HT1080 (cell line): ENCODE measurements at places on chromosomes 5 and 9.

DNA sequence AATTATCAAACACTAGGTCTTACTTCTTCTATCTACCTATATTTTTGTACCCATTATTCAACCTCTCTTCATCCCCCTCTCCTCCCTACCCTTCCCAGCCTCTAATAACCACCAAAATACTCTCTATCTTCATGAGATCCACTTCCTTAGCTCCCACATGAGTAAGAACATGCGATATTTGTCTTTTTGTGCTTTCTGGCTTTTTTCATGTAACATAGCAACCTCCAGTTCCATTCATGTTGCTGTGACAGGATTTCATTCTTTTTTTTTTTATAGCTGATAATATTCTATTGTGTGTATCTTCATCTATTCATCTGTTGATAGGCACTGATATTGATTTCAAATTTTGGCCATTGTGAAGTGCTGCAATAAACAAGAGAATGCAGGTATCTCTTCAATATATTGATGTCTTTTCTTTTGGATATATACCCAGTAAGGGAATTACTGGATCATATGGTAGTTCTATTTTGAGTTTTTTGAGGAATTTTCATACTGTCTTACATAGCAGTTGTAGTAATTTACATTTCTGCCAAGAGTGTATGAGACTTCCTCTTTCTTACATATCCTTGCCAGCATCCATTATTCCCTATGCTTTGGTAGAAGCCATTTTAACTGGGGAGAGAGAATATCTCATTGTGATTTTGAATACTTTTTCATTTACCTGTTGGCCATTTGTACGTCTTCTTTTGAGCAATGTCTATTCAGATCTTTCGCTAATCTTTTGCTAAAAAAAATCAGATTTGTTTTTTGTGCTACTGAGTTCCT is 156.8 kb downstream of the DCP2 start:
- DNase-seq, result no peak

DNA sequence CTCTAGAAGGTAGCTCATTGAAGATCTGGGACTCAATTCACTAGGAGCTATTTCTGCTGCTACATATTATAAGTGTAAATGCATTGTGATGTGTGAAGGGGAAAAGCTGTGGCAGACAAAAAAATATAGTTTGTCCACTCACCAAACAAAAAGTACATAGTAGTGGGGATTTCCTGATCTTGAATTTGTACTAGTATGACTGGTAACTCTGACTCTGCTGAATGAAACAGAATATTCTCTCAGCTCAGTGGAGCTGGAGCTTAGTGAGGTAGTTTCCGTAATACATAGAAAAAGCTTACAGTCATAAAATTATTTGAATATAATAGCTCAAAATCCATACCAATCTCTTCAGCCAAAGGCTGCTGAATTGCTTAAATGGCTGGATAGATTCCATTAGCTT is 455.6 kb upstream of the CD180 start:
- no peak for DNase-seq

DNA sequence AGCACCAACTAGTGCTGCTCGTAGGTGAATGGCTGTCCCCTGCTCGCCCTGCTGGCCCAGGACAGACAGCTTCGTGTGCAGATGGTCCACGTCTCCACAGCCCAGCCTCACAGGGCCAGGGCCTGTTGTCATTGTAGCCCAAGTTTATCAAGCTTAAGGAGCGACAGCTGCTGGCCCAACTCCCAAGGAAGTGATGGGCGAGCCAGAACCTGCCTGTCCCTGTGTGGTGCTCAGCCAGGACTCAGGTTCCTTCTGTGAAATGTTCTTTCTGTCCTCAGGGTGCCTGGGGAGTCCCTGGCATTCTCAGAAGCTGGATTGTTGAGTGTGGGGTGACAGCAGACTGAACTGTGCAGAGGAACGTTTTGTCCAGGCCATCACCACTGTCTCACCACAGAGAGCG is 16.4 kb downstream of the TRIP13 start:
- DNase-seq, result no peak

DNA sequence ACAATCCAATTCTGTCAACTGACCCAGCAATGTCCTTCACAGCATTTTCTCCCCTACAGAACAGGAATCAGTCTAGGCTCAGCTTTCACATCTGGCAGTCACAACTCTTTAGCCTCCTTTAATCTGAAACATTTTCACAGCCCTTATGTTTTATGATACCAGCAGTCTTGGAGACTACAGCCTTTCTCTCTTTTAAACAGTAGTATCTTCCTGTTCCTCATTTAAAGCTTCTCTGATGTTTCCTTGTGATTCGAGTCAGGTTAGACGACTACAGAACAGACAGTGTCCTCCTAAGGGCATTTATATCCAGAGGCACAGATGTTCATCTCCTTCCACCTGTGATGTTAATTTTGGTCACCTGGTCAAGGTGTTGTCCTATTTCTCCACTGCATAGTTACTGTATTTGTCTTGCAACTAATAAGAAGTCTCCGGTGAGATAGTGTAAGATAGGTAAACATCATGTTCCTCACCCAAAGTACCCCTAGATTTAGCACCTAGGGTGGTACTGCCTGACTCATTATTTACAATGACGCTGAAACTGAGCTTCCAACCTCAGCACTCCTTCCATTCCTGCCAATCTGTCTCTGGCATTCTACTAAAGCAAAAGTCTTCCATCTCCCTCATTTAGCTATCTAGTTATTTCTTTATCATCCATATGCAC is 20.7 kb downstream of the TTC39B start:
- no peak for DNase-seq

DNA sequence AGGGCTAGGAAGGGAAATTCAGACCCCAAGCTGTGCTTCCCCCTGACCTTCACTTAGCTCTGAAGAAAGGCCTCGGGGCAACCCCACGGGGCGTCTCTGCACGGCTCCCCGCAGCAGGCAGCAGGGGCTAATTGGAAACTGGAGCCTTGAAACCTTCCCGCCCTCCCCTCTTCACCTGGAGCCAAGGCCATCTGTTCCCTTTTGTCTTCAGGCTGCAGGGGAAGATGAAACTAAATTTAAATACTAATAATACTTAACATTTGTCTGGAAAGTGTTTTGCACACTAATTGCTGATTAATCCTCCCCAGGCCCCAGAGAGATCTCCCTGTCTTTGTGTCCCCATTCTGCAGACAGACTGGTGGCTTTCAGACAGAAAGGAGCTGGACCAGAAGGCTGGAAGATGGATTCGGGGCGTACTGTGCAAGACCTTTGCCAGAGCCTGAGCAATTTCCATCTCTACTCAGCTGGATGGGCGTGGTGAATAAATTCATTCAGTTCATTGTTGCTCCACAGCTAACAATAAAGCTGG is 34.1 kb upstream of the CPLX2 start:
- no peak for DNase-seq

DNA sequence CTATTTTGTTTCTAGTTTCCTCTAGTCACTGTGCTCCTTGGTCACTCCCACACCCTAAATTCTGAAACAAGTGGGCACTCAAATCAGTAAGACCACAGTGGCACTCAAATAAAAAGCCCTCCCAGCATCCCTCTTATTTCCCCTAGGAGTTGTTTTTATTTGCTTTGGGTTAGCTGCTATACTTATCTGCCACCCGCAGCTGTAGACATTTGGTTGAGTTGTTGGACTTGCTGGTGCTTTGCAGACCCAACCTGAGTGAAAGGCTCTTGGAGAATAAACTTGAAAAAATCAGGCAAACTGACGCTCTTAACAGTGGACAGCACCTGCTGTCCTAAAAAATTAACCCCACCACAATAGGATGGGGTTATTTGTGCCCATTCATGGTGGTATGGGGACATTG is 203.0 kb downstream of the SPATA31A6 start:
- DNase-seq, result no peak

DNA sequence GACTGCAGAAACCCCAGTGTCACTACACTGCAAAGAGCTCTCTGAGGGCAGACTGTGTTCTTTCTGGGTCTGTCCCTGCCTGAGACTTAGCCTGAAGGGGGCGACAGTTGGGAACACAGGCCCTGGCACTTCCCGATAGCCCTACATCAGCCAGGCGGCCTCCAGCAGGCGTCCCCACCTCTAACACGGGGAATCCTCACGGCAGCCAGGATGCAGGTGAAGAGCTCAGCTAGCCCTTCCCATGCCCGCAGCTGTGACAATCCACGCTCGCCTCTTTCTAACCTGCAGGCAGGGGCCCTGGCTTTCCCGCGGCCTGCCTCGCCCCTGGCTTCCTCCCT is 5.9 kb downstream of the MED22 start:
- DNase-seq, result no peak

DNA sequence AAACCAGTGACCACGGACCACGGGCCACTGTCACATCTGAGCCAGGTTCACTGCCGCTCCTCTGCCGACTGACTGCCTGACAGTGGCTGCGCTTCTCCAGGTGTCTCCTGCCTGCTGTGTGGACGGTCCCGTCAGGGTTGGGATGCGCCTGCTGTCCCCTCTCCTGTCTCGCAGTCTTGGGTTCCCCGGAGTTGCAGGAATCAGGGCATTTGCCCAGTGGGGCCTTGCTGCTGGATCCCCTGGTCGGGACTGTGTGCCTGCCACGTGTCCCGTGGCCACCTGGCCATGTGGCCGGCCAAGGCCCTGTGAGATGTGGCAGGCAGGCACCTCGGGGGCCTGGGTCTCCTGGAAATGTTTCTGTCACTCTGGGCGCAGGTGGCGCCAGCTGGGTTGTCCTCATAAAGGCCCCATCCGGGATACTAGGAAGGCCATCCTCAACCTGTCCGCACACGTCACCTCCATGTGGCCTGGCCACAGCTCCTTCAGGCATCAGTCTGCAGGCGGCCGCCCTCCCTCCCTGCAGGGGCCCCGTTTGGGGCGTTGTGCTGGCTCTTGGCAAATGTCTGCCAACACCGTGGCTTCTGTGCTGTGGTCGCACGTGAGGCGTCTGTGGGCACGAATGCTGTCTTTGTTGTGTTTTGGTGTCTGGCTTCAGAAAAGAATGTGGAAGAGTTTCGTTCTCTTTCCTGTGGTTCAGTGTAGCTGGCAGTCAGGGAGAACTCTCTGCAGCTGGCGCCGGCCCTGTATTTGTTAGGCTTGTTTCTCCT is 6.4 kb upstream of the TOR4A start:
- no peak for DNase-seq

DNA sequence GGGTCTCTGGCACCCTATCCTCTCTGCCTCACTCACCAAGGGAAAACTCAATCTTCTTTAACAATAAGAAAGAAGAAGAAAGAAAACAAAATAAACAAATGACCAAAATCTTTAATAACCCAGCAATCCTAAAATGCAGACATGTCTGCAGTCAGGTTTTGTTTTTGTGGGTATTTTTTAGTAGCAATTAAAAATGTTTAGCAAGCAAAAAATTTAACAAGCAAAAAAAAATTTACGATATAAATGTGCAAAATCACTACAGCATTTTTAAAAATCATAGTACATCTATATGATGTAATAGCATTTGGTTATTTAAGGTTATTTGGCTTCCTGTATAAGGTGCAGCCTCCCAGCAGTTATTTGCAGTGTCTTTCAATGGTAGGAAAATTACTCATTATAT is 151.3 kb upstream of the MAP3K1 start:
- DNase-seq, result no peak

DNA sequence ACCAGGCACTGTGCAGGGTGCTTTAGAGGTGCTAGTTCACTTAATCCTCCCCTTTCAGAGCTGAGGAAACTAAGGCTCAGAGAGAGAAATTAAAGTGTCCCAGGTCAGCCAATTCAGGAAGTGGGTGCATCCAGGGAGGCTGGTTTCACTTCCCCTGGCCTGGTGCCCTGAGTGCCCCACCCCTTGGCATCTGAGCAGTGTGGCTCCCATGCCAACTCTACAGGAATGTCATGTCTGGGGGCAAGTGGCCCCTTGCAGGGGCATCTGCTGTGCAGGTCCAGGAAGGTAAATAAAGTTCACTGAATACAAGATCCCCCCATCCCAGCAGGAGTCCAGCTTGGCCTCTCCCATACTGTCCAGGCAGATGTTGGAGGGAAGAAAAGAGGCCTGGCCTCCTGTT is 4.4 kb upstream of the N4BP3 start:
- DNase-seq, result no peak

- DNase-seq, result no peak
Measured at GRCh38 chr5:16864631-16865131, 71.4 kb downstream of the MYO10 start.

- DNase-seq, result peak; percentile 25
Measured at GRCh38 chr9:132411091-132411508, 1.1 kb downstream of the CFAP77 start.

DNA sequence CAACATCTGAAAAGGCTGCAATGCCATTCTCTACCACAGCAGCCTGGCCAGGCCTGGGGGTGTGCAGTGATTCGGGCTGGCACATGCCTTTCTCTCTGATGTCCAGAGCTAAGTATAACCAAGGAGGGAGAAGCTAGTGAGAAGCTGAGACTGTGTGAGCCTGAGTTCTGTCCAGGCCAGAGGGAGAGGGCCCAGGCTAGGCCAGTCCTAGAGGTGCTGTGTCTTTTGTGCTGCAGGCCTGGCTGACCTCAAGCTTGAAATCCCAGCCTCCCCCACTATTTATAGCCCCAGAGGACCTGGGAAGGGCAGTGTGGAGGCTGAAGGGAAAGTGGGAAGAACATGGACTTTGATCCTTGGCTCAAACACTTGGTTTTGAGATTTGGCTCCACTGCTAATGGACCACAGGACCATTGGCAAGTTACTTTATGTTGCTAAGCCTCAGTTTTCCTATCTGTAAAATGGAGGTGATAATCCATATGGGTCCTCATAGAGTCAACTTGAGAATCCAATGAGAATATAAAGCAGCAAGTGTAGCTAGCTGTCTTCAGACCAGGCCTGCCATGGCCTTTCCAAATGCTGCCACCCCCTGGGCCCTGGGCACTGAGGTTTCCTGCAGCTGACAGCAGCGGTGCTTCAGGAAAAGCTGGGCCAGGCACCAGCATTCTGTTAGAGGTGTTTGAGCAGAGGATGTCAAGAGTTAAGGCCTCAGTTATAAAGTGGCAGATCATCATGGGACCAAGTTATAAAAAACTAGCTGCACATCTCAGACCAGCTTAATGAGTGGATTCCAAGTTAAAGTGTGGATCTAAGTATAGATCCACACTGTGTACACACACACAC is 21.1 kb downstream of the BNIP1 start:
- DNase-seq, result no peak

DNA sequence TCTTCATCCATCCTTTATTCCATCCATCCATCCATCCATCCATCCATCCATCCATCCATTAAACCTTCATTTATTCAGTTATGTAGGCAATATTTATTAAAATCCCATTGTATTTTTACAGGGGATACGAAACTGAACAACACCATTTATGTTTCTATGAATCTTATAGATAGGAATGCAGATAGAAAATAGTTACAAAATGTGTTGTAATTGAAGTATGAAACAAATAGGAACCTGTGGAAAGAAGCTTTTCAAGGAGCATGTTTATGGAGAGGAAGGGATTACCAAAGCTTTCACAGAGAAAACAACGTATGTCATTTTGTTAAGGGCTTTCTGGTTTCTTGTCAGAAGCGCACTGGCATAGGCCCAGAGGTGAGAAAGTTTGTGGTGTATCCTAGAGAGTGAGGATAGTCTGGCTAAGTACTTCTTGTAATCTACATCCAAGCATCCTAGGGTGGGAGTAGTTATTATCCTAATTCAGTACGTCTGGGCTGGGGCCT is 184.0 kb downstream of the CNTLN start:
- no peak for DNase-seq

GRCh38 chr5:79990205-79990597 is 861 bp downstream of the MTX3 start:
- DNase-seq, result peak; percentile 4

GRCh38 chr5:35177783-35178182 is 52.5 kb downstream of the PRLR start:
- DNase-seq, result no peak

GRCh38 chr5:136013559-136013958 is 15.2 kb upstream of the TGFBI start:
- DNase-seq, result no peak

GRCh38 chr5:107474716-107475489 is 195.8 kb downstream of the EFNA5 start:
- DNase-seq, result peak; percentile 22
